ENCODE measurements at places on chromosomes 13 and 19.

GRCh38 chr13:111389621-111390521 is 69.4 kb downstream of the TEX29 start:
- DNase-seq: no peak

GRCh38 chr13:104170980-104171555 is 1104.9 kb upstream of the SLC10A2 start:
- DNase-seq: no peak

DNA sequence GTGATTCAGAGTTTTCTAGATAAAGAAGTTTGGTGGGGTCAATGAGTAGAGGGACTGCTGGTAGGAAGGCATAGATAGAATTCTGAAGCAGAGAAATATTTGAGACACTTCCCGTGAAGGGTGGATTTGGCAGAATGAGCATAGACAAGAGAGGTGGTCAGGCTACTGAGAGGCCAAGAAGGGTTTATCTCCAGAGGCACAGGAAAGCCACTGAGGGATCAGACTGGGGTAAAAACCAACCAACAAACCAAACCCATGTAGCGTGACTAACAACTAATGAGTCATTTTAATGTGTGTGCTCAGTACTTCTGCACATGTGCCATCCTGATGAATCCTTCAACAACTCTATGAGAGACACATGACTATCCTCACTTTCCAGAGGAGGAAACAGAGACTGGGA is 60.0 kb upstream of the SERP2 start:
- DNase-seq: no peak

GRCh38 chr19:52473655-52474350 is 20.4 kb downstream of the ZNF578 start:
- no peak for DNase-seq

DNA sequence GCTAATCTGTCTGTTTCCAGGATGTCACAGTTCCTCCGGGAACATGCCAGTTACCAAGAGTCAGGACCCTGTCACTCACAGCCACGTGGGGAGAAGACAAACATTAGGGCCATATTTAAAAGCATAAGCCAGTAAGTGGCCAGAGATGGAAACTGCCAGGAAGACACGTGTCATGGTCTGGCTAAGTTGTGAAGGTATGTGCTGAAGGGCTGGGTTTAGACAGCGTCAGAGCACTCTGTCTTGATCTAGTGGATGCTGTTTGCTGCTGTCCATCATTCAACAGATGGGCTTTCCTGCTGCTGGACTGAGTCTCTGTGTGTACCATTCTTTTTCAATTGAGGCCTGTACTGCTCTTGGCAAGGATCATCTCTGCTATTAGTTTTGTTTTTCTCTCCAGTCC is 128.6 kb downstream of the HS6ST3 start:
- DNase-seq: no peak

GRCh38 chr13:106858903-106859532 is 291.1 kb upstream of the ARGLU1 start:
- no peak for DNase-seq

- no peak for DNase-seq
Observed at GRCh38 chr13:114260814-114261213, 20.6 kb upstream of the UPF3A start.

DNA sequence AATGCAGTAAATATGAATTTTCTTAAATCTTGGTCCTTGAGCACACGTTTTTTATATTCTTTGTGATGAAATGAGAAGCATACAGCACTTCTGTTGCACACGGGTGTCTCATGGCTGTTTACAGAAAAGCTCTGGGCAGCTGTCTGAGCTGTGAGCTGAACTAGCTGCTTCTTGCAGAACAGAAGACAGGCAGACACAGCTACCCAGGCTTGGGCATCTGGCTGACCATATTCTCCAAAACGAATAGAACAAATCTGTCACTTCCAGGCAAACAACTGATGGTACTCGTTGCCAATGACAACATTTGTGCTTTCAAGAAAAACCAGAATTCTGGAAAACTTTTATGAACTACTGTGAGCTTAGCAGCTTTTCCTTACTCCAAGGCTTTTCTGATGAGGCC is 16.2 kb downstream of the PCID2 start:
- DNase-seq: no peak

DNA sequence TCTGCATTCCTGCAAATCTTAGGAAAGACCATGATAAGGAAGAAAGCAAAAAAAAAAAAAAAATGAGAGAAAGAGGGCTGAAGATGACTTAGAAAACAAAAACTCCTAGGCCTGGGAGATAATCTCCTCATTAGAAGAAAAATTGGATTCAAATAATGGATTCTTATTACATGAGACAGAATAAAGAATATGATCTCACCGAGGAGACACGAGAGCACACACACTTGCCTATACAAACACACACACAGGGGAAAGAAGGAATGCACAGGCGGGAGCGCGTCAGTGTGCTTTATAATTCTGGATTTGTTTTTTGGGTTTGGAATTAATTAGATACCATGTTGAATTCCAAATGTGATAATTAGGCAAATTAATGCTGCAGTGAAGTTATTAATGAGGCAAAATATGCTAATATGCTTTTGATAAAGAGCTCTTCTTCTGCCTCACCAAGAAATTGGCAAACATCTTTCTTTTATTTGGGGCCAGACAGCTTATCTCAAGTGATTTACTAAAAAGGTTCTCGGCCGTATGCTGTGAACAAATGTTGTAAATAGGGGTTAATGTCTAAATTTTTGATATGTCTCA is 36.1 kb upstream of the PCDH8 start:
- no peak for DNase-seq

- DNase-seq: peak; percentile 54
Observed at GRCh38 chr19:17830567-17831418, 9.5 kb upstream of the INSL3 start.

GRCh38 chr13:72567566-72567965 is 159.9 kb downstream of the MZT1 start:
- DNase-seq: no peak

DNA sequence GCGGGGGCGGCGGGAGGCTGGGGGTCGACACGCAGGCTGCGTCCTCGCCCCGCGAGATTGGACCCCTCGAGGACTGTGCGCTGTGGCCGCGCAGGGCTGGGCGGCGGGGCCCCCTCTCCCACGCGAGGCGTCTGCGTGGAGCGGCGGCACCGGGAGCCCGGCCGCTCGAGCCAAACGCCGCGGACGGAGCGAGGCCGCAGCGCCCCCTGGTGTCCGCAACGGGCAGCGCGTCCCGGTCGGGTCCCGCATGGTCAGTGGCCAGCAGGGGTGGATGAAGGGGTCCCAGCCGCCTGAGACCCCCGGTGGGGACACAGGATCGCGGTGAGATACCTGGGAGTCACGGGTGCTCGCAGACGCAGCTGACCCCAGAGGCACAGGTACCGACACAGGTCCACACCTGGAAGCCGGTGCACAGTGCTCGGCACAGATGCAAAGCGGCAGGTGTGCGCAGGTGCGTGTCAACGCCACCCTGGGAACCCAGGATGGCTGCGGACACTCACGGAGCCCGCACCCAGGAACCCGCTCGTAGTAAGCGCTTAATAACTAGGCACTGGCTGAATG is 2.1 kb upstream of the CIRBP start:
- peak; percentile 76 for DNase-seq

GRCh38 chr13:105569816-105570215 is 965.6 kb downstream of the EFNB2 start:
- no peak for DNase-seq

DNA sequence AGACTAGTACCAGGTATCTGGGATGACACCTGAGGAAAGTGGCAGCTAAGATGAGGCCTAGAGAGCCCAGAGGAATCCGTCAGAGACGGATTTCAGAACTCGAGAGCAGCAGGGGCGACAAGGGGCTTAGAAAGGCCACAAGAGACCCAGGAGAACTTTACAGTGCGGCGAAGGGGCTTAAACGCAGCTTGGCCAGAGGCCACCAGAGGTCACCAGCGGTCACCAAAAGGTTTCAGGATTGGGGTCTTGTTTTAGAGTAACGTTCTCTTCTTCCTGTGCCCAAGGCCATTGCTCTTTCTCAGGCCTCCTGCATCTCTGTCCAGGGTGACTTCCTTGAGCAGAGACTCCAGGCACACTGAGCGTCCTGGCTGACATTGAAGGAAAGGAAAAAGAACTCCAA is 2.2 kb downstream of the ZSCAN22 start:
- no peak for DNase-seq

DNA sequence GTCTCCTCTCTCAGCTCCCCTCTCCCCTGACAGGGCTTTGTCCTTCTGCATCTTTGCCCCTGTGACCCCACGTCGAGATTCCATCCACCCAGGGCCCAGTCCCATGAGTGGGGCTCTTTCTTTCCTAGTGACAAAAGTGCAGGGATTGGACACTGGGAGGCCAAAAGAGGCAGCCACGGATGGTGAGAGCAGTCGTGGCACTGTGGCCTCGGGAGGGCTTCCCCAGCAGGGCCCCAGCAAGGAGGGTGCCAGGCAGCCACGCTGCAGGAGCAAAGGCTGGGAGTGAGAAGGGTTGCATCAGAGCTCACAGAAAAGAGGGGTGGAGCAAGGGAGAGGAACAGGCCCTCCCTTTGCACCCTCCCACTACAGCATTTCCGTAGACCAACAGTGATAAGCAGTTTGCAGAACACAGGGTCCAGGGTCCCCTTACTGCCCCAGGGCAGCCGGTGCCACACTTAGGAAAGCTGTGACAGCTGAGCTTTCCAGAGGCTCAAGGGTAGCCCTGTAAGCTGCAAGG is 4.9 kb downstream of the ZSCAN1 start:
- DNase-seq: no peak

DNA sequence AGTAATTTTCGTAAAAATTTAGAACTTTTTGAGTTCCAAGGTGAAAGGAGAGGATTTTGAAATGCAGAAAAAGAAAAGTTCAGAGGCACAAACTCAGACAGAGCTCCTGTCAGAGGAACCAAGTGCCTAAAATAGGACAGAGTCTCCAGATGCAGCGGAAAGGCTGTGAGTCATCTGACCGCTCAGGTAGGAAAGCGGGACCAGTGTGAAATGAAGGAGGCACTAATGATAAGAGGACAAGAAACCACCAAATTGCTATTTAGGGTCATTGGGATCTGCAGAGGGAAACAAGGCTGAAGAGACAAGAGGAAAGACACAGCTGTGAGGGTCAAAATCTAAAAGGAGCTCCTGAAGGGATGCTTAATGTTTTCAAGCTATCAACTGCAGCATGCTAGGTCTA is 34.9 kb downstream of the IRS2 start:
- no peak for DNase-seq

DNA sequence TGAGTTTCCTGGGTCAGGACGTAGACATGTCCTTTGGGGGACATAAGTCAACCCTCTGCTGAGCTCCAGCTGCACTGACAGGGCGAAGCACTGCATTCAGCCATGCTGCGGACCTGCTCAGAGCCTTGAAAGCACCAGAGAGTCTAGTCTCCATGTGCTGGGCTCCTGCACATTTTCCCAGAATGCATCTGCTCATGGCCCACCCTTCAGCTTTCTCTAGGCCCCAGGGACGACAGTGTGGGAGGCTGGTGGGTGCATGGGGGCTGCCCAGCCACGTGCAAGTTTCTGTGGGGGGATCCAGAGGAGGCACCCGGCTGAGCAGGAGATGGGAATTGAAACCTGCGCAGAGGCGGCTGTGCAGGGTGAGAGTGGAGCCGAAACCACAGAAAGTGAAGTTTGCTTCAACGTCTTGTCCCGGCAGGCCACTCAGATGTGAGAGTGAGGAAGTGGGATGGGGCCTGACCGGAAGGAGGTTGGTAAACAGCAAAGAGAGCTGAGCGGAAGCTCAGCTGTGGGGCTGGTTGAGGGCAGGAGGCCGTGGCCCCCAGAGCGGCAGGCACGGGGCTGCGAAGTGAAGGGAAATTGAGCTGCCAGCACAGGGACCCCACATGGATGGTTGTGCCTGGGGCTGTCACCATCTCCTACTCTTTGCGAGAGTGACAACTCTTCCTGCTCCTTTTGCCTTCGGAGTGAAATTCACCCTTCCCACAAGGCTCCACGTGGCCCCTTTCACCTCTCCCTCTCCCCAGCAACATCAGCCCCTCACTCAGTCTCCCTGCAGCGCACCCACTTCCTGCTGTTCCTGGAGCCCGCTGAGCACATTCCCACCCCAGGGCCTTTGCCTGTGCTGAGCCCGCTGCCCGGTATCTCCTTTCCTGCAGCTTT is 11.8 kb downstream of the PGLS start:
- peak; percentile 78 for DNase-seq

DNA sequence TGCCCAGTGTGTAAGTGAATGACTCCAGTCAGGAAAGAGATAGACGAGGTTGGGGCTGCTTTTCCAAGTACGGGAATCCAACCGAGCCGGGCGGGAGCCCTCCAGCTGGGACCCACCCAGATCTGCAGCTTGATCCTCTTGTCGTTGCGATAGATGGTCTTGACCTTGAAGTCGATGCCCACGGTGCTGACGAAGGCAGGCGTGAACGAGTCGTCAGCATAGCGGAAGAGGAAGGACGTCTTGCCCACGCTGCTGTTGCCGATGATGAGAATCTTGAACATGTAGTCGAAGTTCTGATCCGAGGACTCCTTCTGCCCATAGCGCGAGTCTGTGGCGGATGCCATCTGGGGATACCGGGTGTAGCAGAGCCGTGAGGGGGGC is 1.5 kb downstream of the RAB3A start:
- no peak for DNase-seq

DNA sequence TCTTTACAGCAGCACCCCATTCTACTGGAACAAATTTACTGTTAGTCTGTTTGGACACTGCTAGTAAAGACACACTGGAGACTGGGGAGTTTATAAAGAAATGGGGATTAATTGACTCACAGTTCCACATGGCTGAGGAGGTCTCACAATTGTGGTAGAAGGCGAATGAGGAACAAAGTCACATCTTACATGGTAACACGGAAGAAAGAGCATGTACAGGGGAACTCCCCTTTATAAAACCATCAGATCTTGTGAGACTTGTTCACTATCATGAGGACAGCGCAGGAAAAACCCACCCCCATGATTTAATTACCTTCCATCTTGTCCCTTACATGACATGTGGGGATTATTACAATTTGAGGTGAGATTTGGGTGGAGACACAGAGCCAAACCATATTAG is 1204.2 kb downstream of the SLITRK1 start:
- DNase-seq: no peak

- DNase-seq: no peak
Observed at GRCh38 chr13:76522083-76522755, 364.0 kb downstream of the KCTD12 start.

- no peak for DNase-seq
Observed at GRCh38 chr13:108705031-108705430, 75.6 kb downstream of the MYO16 start.

DNA sequence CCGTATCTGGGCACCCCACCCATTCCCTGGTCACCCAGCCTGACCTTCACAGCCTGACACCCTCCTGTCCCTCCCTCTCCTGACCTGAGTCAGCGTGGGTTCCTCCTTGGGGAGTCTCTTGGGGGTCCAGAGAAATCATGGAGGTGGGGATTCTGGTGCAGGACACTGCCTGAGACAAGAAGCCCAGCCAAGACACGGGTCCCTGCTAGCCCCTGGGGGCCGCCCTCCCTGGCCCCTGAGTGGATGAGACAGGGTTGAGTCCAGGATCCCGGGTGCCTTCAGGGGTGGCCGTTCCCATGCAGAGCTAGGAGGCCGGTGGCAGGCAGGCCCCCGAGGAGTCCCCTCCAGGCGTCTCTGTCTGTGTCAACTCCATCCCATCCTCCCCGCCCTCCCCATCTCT is 1.6 kb downstream of the MAP2K7 start:
- DNase-seq: no peak
